Left hindlimb (tissue), 1 donor: ENCODE measurements at places on chromosomes 7 and 10.
A peak's percentile ranks its signal among the peaks of the same experiment; 100 is the strongest.

- no peak for DNase-seq
Observed at GRCh38 chr10:77409697-77410471, 227.7 kb downstream of the KCNMA1 start.

DNA sequence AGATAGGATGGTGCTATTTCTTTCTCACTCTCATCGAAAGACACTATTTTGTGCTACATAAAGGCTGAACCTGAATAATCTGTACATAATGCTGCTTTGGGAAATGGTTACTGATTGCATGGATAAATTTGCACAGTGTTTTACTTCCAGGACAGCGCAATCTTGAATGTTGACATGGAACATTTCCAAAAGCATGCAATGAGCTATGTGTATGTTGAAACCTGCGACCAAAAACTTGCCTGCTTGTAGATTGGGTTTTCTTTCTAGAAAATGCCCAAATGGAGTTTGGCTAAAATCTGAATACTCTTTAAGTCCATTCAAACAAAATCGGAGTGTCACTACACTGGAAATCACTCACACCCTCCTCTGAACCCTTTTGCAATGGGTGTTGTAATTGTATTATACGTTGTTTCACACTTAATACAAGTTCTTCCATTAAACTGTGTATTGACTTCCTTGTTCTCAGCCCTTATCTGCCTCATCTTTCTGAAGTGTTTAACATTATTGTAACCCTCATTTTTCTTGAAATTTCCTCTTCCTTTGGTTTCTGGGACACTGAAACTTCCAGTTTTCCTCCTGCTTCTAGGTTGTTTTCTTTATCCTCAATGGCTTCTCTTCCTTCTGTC is 73.7 kb upstream of the CAPZA2 start:
- no peak for DNase-seq

GRCh38 chr7:4731803-4732202 is 43.6 kb upstream of the AP5Z1 start:
- DNase-seq, result no peak

DNA sequence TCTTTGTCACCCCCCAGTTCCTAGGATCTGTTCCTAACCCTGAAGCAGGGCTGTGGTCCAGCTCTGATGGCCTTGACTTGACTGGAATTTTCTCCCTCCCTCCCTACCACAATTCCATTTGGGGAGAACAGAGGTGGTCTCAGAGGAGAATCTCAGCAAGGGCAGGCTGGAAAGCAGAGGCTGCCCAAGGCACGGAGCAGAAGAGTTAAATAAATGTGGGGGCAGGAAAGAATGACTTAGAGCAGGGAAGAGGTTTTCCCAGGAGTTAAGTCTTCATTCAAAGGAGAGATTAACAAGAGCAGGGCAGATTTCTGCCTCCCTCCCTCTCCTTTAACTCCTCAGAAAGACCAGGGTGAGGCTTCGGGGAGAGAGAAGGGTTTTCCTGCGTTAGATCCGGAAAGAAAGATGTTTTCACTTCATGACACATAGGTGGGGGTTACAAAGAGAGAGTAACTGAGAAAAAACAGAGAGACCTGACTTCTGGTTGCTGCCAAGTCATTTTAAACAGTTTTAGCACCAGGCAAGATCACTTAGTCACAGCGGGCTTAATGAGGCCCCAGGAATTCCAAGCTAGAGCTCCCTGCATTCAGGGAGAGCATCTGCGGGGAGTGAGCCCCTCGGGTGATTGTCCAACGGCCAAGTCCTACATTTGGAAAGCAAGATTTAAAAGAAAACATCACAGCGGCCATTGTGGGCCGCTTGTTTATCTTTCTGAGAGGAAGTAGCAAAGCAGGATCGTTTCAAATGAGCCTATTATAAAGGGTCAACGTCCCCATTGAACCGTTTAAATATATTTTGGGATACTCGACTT is 78.7 kb downstream of the ARHGAP22 start:
- no peak for DNase-seq

GRCh38 chr10:87095236-87095945 is 385 bp downstream of the SHLD2 start:
- DNase-seq, result peak; percentile 91

DNA sequence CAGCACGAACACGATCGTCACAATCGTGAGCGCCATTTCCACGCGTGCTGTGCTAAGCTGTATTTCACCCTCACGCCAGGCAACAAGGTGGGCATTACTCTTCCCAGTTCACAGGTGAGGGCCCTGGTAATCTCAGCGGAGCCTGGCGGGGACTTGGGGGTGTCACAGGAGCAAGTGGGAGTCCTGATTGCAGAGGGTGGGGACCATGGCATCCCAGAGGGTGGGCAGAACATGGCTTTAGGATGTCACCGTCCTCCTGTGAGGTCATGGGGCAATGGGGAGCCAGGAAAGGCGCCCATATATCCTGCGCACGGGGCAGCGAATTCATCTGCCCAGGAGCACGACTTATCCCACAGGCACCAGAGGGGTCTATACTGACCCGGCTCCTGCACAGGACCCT is 489.8 kb downstream of the DNAJB6 start:
- no peak for DNase-seq

DNA sequence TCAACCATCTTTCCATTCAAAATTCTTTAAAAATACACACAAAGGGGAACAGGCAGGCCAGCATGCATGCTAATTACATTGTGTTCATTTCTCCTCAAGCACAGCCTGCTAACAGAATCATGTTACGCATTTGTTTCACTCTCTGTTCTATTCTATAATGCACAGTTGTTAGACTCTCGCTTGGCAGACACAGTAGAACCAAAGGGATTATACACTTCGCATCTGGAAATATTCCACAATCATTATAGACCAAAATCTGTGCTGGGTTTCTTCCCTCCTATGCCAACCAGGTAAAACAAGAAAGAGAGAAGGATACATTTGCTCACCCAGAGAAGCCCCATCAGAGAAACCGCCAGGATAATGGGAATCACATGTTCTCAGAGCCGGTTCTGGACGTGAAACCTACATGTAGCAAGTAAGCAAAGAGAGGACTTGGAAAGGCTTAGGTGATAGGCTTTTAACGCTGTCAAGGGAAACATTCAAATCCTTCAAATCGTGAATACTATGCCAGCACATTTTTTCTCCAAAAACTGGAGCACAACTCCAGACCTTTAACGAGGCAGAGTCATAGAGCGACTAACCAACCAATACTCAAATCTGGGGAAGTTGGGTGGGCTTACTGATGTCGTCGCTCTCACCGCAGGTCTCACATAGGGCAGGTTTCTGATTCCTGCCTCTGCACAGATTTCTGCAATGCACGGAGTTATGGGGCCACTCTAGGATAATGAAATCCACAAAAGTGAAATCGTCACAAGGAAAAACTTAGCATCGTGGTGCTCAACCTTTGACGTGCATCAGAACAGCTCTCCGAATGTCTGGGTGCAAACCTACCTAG is 380.5 kb upstream of the AUTS2 start:
- DNase-seq, result peak; percentile 82

GRCh38 chr10:65419629-65420028 is 1506.2 kb upstream of the LRRTM3 start:
- no peak for DNase-seq
